ENCODE measurements at places on chromosomes 5 and 9.

DNA sequence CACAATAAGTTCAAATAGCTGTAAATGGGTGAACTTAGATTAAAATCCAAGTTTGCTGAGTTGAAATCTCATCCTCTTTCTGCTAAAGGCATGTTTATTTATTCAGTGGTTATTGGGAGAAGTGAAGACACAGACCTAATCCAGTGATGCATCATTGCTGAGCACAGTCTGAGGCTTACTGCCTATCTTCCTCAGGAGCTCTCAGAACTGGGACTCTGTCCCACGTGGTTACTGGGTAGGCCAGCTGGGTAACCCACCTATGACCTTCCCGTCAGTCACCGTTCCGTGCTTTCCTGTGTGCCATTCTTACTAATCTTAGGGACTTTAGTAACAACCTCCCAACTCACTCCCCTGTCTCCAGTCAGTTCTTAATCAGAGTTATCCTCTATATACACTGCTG, 226.8 kb upstream of the ATP10B start:
- DNase-seq, result no peak

DNA sequence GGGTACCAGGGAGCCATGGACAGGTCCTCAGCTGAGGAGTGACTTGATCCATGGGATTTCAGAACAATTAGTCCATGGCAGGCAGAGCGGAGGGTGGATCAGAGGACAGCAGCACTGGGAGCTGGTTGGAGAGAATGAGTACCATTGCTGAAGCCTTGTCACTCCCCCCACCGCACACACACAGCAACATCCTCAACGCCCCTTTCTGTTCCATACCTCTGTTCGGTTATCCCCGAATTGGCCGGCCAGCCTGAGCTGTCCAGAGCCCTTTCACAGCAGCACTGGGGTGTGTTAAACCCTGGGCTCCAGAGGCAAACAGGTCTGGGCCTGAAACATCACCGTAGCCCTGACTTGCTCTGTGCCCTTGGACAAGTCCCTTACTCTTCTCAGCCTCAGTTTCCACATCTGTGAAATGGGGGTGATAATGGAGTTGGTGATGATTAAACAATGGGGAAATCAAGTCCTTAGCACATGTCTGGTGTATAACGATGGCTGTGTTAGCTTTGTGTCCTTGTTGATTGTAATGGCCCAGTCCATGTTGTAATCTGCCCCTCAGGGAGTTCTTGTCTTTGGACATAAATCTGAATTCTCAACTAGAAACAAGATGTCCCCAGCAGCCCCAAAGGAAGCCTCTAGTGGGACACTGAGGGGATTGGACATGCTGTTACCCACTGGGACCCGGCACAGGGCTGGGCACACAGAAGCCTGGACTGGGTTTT, 16.9 kb downstream of the GSN start:
- no peak for DNase-seq

DNA sequence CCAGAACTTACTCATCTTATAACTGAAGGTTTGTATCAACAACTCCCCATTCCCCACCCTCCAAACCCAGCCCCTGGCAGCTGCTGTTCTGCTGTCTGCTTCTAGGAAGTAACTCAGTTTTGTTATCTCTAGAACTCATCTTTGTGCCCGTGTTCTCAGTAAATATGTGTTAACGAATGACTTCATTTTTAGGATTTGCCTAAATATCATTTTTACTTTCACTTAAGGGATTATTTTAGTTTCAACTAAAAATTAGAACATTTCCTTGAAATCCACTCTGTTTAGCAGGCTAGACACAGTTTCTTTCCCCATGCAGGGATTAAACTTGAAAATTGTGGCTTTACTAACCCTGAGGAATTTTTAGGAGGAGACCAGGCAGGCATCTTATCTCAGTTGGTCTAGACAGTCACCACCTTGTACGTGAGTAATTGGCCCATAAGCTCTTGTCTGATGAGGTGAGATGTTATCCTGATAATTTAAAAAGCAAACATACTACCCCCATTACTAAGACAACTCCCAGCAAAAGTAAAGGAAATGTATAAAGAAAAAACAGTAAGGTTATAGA, 68.2 kb upstream of the TNFAIP8 start:
- DNase-seq, result no peak

GRCh38 chr5:64587370-64587769, 81.6 kb downstream of the RGS7BP start:
- no peak for DNase-seq

GRCh38 chr5:74587890-74588289, 52.6 kb downstream of the ENC1 start:
- DNase-seq, result no peak

- no peak for DNase-seq
Measured at GRCh38 chr5:98454904-98455303, 318.6 kb upstream of the RGMB start.

DNA sequence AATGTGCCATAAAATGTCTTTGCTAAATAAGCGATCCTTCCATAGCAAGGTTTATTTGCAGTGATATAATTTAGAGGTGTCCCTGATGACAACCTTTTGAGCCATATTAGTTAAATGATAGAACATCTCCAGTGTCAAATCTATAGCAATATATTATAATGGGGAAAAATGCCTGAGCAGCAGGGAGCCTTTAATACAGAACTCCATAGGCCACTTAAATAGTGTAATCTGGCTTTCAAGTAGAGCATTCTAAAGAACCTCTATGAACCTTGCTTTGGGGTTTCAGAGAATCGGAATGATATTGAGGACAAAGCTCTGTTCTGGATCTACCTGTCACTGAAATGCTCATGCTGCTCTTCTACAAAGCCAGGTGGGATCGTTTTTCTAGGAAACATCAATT, 96.7 kb upstream of the MEF2C start:
- DNase-seq, result no peak

GRCh38 chr5:126852091-126852571, 75.2 kb downstream of the LMNB1 start:
- DNase-seq, result no peak

GRCh38 chr5:143154510-143155370, 248.7 kb downstream of the NR3C1 start:
- no peak for DNase-seq

DNA sequence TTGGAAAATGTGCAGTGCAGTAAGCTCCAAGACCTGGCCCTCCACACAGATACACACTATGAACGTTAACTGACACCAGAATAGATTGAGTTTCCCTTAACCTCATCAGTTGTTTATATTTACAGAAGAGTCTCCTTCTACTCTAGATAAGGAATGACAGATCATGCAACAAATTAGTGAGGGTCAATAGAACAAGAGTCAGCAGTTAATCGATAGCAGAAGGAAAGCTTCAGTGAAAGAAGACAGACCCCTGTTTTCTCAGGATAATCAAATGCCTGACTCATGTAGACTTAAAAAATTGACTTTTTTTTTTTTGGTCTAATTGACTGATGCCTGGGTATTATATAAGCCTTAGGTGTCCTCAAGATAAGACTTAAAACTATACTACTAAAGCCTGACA, 179.9 kb downstream of the DTWD2 start:
- DNase-seq, result no peak

DNA sequence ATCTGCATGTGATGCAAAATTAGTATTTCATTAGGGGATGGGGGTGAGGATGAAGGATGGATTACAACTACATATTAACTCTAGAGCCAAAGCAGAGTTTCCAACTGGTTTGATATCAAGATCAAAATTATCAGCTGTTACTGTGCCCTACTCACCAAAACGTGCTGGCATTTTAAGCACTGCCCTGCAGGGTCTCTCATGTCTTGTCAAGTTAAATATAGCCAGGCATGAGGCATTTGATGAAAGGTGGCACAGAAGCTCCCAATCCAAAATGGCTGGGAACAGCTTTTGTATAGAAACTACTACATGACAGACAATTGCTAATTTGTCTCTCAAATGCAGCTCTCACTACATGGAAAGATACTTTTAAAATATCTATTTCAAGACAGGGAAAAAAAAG, 27.1 kb upstream of the CAAP1 start:
- DNase-seq, result no peak

DNA sequence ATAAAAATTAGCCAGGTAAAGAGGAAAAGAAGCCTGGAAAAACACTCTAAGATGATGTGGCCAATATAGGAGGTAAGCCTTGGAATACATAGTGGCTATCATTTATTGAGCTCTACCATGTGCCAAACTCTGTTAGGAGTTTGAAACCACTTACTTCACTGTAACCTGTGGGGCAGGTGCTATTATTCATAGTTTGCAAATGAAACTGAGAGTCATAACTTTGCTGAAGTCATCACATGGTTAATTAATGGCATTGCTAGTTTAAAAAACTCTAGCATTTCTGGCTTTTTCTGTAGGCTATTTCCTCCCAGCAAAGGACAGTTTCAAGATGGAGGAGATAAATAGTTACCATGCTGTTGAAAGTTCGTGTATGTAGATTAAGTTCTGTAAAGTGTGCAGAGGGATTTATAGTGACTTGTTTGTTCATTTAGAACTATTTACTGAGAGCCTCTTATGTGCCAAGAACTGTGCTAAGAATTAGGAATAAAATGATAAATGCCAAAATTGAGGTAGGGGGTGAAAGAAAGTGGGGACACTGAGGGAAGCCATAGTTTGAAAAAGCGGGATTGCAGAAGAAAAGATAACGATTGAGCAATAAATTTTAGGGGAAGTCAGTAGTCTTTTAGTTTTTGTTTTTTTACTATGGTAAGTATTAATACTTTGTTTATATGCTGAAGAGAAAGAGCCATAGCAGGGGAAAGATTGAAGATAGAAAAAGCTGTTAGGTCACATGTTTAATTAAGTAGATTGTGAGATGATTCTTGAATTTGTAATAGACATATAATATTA, 57.2 kb downstream of the WDR70 start:
- DNase-seq, result no peak

GRCh38 chr5:82097-82496, 9.9 kb upstream of the PLEKHG4B start:
- no peak for DNase-seq

GRCh38 chr9:20551236-20551635, 71.1 kb downstream of the MLLT3 start:
- no peak for DNase-seq

GRCh38 chr5:159211729-159212174, 2.4 kb upstream of the RNF145 start:
- DNase-seq, result no peak

DNA sequence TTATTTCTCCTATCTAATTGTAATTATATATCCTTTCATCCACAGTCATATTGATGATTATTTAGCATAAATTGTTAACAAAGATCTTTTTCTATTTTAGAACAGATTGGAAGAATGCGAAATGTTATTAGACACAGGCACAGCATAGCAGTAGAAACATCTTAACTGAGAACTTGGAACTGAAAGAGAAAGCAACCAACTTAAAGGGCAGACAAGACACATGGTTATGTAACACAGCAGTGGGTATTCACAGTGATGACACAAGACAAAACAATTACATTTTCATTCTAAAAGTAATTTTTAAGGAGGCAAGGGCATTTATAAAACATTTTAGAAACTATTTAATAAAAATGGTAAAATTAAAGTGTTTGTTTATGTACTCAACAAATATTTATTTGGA, 57.7 kb upstream of the MEF2C start:
- DNase-seq, result no peak

DNA sequence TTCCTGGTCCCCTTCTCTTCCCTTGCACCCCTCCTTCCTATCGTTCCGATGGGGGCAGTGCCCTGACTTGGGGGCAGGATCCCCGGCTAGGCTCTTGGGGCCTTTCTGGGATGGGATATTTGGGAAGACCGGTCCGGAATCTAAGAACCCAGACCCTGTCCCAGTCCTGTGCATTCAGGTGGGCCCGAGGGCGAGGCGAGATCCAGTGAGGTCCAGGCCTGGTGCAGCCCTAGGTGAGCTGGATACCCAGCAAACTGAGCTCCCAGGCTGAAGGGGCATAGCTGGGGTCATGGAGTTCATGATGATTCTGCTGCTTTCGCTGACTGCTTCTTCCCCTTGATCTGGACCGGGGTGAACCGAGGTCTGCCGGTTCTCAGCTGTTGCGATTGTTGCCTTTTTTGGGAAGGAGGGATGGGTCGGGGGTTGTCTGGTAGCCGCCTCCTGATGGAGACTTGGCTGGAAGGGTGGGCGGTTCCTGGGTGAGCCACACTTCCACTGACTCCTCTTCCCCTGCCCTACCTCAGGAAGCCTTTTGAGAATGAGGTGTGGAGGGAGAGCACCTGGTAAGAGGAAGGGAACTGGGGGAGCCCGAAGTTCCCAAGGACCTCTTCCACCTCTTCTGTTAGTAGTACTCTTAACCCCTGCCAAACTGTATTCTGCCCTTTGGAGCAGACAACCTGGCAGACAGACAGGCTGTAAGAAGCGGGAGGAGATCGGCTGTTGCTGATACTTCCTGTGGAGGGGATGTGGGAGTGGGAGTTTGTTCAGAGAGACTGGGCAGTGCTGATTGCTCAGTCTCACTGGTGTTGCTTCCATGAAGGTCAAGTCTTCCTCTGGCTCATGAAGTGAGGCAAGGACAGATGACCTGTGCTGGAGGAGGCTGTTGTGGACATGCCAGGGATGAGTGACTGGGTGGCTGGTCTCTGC, 1.0 kb downstream of the LRRC8A start:
- DNase-seq, result no peak

DNA sequence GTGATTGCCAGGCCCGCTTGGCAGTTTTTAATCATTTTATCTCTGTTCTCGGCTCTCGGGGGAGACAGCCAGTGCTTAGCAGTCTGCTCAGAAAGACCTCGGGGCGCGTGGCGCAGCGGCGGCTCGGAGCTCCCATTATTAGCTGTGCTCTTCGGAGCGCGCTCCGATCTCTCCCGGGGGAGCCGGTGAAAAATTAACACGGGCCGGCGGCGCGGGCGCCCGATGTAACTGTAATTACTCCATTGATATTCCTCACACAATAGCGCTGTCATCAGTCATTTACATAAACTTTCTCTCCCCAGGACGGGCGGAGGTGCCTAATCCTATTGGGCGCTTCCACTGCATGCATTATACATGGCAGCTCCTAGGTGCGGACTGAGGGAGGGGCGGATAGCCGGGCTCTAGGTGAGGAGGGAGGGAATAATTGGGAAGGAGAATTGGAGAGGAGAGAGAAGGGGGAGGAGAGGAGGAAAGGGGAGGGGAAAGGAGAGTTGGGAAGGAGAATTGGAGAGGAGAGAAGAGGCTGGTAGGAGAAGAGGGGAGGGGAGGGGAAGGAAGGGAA, 24.9 kb downstream of the LMX1B start:
- DNase-seq, result no peak

GRCh38 chr5:160496784-160497183, 75.1 kb downstream of the PTTG1 start:
- no peak for DNase-seq

DNA sequence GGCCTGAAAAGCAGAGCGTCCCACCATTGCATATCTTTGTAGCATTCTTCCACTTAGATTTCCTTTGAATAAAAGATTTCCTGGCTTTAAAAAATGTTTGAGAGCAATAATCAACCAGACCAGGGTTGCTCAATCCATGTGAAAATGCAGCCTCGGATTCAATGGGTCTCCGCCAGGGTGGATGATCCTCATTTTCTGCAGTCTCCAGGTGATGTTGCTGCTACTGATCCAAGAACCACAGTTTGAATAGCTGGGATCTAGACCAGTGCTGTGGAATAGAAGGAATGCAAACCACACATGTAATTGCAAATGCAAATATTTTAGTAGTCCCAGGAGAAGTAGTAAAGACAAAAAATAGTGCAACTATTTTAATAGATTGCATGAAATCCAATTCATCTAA, 317.6 kb downstream of the IRX1 start:
- DNase-seq, result no peak

Measured in stimulated activated effector memory CD8-positive, alpha-beta T cell treated with anti-CD3 and anti-CD28 coated beads, Interleukin-12 subunit alpha, Interleukin-12 subunit beta, amount 100 ng/mL, for 72 hours (primary cell).